ENCODE measurements at places on chromosomes 1 and 21. TPM values are rescaled to one million over a fixed set of nuclear protein-coding genes. Genes with fewer than 3 reads are reported as not detected.

GRCh38 chr1:156551869-156552268 lies 20.5 kb downstream of the IQGAP3 start:
- peak; percentile 22 for DNase-seq

GRCh38 chr1:217627431-217627830 lies 3.5 kb downstream of the GPATCH2 start:
- no peak for DNase-seq

DNA sequence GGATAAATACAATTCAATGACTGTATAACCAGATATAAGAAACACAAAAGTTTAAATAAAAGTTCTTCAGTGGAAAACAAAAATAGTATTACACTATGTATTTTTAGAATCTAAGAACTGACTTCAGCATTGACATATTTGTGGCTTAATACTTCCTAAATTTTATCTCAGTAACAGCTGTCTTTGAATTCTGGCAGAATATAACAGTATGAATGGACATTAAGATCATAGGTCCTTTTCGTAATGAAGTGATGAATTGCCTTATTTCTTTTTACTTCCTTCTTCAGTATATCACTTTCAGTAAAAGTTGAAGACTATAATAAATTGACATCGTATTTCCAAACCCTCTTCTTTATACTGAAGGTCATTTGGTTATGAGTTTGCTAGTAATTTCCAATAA lies 1030.0 kb downstream of the MRPL39 start:
- DNase-seq = no peak

DNA sequence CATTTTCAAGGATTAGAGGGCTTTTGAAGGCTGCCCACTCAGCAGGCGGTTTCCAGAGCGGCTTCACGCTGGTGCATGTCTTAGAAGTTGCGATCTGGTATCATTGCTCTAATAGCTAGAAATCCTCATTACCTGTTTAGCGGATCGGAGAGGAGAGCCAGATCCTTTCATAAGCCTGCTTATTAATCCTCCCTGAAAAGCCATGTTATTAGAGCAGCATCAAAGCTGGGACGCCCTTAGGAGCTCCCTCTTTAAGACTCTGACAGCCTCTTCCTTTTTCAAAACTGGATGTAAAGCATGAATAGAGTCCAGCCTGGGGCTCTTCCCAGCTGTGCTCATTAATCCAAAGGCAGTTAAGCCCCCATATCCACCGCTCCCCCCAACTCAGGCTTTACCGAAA lies 13.9 kb upstream of the CTSE start:
- DNase-seq = no peak

Gene ARHGEF11
- 32.2 TPM for total RNA-seq
